ENCODE measurements at places on chromosomes 16 and 17.
A peak's percentile ranks its signal among the peaks of the same experiment; 100 is the strongest.

DNA sequence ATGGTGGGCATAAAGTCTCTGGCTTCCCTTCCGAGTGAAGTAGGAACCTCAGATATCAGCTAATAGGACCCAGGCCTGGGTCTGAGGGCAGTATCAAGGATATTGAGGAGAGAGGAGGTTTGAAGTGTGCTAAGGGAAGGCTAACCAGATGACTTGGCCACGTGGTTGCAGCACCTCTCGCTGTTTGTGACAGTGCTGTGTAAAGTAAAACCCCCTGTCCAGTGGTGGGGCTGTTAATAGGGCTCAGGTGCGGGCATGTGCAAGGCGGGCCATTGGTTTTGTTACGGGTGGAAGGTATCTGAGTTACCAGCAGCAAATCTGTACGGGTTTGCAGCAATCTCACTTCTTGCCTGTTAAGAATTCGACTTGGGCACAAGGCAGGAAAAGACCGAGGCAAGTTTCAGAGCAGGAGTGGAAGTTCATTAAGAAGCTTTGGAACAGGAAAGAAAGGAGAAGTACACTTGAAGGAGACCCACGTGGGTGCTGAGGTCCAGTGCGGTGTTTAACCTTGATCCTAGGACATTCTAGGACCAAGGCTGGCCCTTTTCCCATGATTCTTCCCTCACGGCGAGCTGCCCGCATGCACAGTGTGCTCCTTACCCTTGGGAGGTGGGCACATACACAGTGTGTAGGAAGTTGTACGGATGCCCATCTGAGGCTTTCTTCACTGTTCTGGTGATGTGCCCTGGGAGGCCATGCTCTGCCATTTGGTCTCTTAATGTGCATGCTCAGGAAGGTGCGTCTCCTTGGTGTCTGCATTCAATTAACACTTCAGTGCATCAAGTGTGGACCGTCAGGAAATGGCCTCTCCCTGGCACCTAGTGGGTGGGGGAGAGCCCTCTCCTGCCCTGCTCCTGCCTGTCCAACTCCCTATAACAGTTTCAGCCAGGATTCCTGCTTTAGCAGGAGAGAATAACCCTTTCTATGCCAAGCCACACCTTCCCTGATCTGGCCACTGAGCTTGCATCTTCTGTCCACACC lies 20.3 kb downstream of the SGF29 start:
- no peak for DNase-seq

GRCh38 chr16:15948532-15949209 lies 745 bp upstream of the ABCC1 start:
- DNase-seq, result no peak

GRCh38 chr16:57591086-57591869 lies 37.2 kb upstream of the ADGRG1 start:
- no peak for DNase-seq

DNA sequence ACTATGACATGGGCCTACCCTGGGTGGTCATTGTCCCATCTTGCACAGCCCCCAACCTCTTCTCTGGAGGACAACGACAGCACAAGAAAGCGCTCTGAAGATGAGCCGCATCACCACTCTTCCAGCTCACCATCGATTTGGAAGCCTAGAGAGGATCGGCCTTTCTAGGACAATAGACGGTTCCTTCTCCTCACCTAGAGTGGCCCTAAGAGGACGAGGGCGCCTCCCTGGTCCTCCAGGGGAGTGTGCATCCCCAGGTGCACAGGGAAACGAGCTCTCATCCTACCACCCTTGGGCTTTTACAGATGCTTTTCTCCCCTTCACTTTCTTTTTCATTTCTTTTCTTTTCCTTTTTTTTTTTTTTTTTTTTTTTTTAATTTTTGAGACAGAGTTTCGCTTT lies 20.3 kb upstream of the SLC52A1 start:
- no peak for DNase-seq

- DNase-seq, result no peak
These were observed 4.4 kb upstream of the ARMC7 start for GRCh38 chr17:75105126-75106080.

GRCh38 chr16:73891129-73891542 lies 405.5 kb upstream of the PSMD7 start:
- DNase-seq, result no peak

- no peak for DNase-seq
These were observed 559 bp downstream of the MVD start for GRCh38 chr16:88662222-88662842.

- DNase-seq, result no peak
These were observed 678 bp downstream of the CDR2L start for GRCh38 chr17:74987909-74988711.

DNA sequence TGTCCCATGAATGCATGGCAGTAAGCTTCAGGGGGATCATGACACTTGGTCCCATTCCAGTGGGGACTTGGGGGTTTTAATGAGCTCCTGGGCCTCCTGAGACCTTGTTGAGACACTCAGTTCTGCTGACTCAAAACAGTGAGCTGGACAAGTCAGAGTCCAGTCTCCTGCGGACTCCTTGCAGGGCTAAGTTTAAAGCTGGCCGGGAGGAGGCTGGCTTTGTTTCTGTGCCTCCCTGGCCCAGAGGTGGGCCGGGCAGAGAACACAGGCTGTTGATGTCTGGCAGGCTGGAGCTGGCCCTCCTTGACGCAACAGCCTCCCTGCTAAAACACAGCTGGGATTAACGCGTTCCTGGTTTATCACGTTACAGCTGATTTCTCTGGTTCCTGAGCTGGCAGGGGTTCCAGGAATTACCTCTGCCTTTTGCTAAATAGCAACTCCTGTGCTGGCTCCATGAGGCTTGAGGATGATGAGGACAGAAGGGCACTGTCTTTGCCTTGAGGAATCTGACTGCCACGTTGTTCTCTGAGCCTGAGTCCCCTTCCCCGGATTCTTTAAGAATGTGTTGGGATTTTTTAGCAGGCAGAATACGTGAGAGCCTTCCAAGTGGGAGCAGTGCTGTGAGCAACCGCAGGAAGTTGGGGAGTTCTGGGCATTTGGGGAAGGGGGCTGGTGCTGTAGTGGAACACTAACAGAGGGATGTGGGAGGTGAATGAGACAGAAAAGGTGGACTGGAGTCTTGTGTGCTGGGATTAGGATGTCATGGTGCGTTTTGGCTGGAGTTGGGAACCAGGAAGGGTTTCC lies 2.0 kb downstream of the GPT2 start:
- no peak for DNase-seq

DNA sequence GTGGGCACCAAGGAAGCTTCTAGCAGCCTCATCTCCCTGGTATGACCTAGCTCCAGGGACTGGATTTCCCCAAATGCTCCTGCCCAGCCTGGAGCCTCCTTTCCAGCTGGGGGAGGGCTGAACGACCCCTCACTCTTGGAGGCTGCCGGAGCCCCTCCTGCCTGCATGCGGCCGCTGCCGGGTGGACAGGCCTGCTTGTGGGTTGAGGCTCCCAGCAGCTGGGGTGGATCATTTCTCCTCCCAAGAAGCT lies 213.6 kb downstream of the SEC14L1 start:
- no peak for DNase-seq

- DNase-seq, result no peak
These were observed 10.4 kb downstream of the UBALD2 start for GRCh38 chr17:76275382-76276068.

DNA sequence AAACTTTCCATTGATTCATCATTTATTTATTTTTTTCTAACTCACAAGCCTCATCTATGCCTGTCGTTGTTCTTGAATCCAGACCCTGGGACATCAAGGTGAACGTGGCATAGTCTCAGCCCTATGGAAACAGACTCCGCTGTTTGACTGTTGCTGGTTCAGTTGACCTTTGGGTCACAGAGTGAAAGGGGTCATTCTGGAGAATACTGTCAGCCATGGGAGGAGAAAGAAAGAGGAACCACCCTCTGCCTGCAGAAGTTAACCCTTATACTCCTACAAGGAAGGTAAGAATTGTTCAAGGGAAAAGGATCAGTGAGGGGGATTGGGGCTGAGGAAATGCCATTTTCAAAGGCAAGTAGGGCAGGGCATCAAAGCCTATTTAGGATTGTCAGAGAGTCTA lies 387.6 kb upstream of the MAF start:
- no peak for DNase-seq

DNA sequence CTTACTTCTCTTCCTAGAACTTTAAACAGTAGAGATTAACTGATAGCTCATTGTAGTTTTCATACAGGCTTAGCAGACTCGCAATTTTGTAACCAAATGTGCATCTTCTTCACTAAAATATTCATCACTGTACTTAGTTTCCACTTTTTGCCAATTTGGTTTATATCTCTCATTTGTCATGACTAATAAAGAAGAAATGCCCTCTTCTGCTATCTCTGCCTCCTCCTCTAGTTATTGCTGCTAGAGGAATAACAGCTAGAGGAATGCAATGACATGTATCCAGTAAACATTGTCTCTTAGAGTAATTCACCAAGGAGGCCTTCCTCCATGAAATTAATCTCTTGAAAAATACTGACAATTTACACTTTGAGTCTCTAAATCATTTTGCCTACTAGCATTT lies 115.5 kb upstream of the COX10 start:
- DNase-seq, result no peak

GRCh38 chr17:44758414-44759085 lies at the start of gene ADAM11:
TSS of gene ADAM11 (plus strand) at chr17:44758988. CDS start at chr17:44759200, 212 bp downstream.
- no peak for DNase-seq

- peak; percentile 61 for DNase-seq
These were observed at the start of gene TMEM106A for GRCh38 chr17:43211480-43212402. TSS of gene TMEM106A (plus strand) at chr17:43211875. CDS start at chr17:43213042, 1,167 bp downstream.

DNA sequence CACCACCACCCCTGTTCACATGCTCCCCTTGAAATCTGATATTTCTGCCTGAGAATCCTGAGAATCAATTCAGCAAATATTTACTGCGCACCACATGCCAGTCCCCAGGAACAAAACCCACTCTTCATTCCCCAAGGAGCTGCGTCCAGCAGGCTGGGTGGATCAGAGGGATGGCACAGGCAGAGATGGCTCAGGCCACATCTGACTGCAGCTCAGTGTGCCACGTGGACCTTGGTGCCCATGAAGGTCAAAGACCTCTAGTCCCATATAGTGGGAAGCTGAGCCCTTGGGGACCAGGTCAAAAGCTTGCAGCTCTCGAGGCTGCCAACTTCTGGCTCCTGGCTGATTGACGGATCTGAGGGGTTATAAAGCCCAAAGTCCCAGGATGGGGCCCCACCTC lies 31.8 kb downstream of the CD300LF start:
- DNase-seq, result no peak

- no peak for DNase-seq
These were observed 4.7 kb downstream of the PDE6G start for GRCh38 chr17:81651692-81652091.

DNA sequence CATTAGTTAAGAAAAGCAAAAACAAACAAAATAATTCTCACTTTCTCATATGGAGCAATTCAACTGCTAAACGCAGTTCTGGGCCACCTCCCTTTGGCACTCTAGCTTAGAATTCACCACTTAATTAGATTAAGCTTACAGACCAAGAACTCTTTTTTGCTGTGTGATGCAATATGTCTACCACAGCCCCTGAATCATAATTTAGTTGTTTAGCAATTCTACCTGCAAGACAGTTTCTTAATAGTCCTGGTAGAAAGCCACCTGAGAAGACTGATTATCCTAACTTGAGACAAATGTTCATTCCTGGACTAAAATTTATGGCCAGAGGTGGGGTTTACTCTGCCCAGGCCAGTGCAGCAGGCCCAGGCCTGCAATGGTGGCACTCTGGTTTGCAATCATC lies 205.9 kb downstream of the HS3ST3A1 start:
- no peak for DNase-seq

GRCh38 chr17:32350666-32351418 lies 885 bp downstream of the ZNF207 start:
- DNase-seq, result no peak

GRCh38 chr16:4780235-4780634 lies 7.9 kb downstream of the SEPTIN12 start:
- DNase-seq, result no peak

GRCh38 chr17:2181206-2181896 lies 122.2 kb downstream of the SMG6 start:
- no peak for DNase-seq

All from stimulated activated CD4-positive, alpha-beta T cell treated with anti-CD3 and anti-CD28 coated beads, Interleukin-15, amount 100 ng/mL, for 1 hour (primary cell).